NCI-H2107 (cell line): ENCODE measurements at places on chromosomes 12 and 14.

GRCh38 chr12:100512692-100513091 is 39.0 kb downstream of the NR1H4 start:
- no peak for DNase-seq

GRCh38 chr12:117367006-117367638 is 5.7 kb upstream of the NOS1 start:
- peak; percentile 92 for DNase-seq

- DNase-seq, result no peak
Observed at GRCh38 chr14:37791384-37792036, 196.1 kb downstream of the TTC6 start.

DNA sequence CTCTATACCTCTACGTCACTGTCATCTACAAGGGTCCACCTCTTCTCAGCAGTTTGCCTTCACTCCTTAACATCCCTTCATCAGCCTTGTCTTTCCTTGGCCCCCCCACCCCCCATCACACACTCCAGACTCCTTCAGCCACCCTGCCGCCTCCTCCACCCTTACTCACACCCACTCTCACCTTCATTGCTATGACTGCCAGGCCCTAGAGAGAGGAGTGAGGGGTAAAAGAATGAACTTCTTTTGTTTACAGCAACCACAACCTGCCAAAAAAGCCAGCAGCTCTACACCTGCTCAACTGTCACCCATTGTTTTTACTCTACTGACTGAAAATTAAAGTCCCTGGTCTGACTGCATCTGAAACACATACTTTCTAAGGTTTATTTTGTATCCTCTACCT is 112.8 kb downstream of the DUSP6 start:
- peak; percentile 48 for DNase-seq

DNA sequence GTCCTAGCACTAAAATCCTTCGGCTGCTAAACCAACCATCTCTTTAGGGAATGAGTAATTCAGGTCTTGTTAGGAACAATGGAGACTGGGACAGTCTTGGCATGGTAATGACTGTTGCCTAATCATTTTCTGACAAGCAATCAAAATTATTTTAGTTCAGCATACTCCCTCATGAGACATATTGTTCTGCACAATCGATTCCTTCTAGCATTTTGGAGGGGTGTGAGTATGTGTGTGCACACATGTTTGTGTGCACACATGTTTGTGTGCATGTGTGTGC is 2.1 kb upstream of the KRT1 start:
- DNase-seq, result no peak

DNA sequence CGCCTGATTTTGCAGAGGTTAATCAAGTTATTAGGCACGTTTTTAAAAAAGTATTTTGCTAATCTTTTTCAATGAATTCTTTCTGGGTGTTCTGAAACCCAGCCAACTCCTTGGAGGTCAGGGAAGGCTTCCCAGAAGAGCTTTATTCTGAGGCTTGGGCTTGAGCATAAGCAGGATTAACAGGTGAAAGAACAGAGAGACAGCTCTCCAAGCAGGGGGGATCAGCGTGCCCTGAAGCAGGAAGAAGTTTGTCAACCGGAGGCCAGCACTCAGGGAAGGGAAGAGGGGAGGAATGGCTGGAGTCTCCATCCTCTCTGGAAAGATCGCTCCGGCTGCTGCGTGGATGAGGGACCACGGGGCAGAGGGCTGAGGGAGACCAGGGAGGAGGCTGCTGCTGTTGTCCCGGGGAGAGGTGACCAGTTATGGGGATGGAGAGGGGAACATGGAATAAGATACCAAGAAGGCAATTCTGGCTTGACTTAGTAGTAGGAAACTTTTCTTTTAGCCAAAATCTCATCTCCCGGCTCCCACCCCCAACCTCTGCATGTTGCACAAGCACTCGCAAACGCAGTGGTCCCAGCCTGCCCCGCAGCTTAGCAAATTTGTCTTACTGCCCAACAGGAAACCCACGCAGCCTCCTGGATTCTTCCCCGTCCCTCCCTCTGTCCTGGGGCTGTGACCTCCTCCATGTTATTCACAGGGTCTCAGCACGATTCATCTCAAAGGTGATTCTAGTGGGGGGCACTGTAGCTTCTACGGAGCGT is 1.1 kb upstream of the SSH1 start:
- DNase-seq, result no peak

DNA sequence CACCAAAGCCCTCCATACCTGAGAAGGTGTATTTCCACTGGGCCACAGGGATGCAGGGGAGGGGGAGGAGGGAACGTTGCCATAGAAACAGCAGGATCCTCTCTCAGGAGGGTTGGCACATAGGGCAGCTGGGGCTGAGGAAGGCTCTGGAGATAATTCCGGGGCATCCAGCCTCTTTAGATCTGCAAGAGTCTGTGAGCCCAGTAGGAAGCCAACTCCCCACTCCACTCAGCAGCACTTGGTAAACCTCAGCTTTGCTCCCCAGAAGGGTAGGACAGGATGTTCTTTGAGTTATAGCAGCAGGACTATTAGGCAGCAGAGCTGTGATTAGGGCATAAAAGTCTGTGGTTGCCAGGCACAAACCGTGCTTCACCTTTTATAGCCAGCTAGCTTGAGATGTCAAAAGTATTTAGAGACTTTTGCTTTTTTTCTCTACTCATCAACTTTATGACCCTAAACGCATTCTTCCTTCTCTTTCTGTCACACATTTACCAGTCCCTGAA is 7.8 kb upstream of the PLEKHG3 start:
- no peak for DNase-seq

DNA sequence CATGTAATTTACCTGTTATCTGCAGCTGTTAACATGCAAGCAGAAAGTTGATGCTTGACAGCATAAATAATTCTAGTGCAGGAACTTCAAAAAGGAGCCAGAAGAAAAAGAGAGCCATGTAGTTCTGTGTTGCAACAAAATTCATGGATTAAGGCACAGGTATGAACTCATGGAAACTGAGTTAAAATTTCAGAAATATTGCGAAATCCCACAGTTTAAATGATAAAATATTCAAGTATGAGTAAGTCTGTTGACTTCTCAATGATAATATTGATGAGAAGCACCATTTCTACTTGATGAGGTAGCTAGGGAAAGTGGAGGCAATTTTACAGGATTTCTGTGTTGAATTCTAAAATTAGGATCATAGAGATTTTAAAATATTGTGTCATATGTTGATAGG is 290.9 kb downstream of the TMEM117 start:
- DNase-seq, result no peak

DNA sequence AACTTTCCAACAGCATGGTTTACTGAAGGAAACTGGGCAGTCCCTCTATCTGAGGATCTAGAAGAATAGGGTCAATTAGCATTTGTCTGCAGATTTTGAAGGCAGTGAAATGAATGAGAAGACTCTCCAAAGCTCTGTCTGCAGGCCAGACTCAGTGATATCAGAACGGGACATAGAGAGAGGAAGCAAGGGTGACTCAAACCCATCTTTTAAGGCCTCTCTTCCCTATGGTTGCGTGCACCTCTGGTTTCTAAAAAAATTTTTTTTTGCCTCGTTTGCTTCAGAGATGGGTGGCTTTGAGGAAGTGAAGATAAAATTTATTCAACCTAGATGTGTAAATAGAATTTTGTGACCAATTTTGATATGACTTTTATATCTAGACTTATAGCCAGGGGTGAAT is 71.9 kb upstream of the HOXC13 start:
- no peak for DNase-seq

DNA sequence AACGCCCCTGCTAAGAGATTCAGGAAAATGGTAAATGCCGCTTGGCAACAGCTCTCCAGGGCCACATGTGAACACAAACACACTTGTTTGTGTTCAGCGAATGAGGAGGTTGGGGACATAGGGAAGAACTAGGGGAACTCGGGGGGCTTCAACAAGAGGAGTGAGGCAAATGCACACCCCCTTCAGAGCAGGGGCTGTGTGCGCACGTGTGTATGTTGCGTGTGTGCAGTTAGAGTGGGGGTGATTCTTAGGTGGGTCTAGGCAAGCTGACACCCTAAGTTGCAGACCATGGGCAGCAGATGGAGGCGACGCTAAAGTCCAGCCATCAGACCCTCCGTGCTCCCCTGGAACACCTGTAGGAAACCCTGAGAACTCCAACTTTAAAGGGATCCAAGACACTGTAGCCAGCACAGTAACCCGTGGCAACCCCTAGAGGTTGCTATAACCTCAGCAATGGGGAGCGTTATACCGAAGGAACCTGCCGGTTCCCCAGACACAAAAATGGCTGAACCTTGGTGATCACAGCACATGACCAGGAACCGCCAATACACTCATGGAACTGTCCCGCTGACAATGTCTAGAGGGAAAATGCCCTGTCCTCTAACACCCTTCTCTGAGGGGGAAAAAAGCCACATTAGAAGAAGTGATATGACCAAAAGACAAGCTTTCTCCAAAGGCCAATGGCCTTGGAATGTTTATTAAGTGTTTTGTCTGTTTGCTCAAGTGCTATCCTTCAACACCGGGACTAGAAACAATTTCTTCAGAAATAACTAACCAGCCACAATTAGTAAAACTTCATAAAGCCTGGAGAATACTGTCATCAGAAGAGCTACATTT is 86.5 kb upstream of the CEP83 start:
- DNase-seq, result peak; percentile 6

GRCh38 chr14:58966997-58967396 is 221.5 kb upstream of the DAAM1 start:
- DNase-seq, result no peak

- no peak for DNase-seq
Observed at GRCh38 chr12:19277711-19278110, 148.2 kb downstream of the PLEKHA5 start.

DNA sequence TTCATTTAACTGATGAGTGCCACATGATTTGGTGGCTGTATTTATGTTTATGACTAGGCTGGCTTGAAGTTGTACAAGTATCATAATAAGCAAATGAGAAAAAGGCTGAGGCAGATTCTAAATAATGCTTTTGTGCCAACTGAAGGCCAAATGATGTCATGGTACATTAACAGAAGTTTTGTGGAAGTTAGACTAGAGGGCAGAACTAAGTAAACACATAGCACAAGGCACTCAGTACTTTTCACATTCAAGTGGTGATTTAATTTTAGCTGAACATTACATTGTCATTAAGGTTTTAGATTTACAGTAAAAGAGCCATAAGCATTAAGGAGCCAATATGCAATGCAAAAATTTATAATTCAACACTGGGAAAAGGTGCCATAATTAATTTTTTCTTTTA is 21.1 kb downstream of the PPP1CC start:
- DNase-seq, result no peak

DNA sequence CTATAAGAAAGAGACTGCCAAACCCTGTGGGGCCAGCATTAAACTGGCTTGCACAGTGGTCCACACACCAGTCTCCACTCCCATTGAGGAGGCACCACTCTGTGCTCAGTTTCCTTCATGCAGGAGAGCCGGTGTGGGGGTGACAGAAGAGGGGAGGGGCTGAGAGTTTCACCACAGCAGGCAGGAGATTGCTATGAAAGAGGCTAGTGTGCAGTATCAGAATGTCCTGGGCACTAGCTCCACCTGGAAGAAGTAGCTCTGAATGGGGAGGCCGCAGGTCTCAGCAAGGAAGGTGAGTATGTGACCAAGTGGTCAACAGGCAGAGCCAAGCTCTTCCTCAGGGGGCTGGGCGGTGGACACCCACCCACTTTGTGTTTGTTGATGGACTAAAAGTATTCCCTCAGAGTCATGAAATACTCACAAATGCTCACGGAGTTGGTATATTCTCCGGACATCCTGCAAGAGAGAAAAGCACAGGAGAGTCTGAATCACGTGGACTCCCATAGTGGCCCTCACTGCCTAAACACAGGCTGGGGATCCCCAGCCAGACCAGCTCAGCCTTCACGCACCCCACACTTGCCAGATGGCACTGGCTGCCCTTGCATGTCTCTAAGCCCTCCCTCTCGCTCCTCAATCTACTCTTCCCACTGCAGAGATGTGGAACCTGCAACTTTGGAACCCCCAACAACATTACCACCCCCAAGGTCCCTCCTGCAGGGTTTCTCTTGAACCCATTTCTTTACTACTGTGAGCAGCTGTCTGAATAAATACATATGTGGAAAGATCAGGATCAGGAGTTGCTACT is 7.8 kb upstream of the KRT72 start:
- no peak for DNase-seq

DNA sequence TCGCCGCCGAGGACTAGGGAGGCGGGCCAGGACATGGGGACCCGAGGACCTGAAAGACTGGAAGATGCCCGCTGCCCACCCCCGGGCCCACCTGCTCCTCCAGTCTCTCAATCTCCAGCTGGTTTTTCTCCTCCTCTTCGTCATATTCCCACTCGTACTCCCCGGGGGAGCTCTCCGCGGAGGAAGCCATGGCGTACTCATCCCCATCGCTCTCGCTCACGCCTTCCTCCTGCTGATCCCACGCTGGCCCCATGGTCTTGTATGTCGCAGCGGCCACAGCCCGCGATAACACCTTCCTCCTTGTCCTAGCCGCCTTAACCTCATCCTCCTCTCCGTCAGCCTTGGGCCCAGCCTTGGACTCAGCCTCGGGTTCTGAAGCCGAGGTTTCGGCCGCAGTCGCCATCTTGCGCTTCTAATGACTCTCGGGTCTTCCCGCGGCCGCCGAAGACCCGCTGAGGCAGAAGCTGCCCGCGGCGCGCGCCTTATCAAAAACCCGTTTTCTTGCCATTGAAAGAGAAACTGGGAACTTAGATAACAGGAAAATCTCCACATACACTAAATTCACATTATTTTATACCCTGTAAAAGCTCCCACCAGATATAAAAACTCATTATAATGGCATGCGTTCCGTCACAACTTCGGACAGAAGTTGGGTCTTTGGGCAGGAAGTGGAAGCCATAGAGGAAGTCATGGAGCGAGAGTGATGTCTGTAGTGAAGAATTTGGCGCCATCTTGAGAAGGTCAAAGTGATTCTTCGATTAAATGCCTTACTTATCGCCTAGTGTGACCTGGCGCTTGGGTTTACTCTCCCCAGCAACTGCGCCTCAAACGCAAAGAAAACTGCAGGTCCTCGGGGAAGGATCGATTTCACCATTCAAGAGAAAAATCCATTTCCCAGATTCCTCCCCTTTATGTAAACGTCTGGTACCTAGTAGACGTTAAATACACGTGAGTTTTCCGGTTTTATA is at the start of gene SART3:
TSS of gene SART3 (minus strand) at position 422 of the 968 bp plus-strand sequence. CDS start at position 403, 19 bp downstream.
- peak; percentile 85 for DNase-seq
